Activated T-cell treated with anti-CD3 and anti-CD28 coated beads, Interleukin-2, amount 50 U/mL, for 24 hours (primary cell): ENCODE measurements at places on chromosomes 3 and 15.

DNA sequence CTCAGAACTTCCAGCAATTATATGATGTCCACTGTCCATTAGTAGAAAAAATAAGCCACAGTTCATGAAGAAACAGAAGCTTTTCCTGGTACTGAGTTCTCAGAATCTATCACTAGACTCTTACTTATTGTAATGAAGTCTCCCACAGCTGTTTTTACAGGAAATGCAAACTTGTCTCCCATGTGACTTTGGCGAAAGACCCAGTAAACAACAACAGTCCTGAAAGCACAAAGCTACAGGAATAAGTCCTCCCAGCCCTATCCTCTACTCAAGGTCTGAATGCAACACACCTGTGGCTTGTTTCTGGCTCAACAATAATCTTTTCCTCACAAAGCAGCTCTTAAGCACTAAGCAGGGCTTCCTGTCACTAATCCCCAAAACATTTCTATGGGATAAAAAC is 55.9 kb downstream of the EOMES start:
- no peak for DNase-seq

DNA sequence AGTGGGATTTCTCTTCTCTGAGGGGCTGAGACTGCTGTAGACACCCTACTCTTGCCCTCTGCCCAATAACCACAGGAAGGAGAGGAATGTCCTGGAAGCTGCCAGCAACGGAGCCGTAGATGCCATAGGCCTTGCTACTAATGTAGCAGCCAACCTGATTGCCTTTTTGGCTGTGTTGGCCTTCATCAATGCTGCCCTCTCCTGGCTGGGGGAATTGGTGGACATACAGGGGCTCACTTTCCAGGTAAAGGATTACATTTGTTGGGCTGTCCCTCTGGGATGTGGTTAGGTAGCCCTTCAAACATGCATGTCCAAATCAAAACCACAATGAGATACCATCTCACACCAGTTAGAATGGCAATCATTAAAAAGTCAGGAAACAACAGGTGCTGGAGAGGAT is 16.1 kb downstream of the SLC28A2 start:
- DNase-seq = no peak

- DNase-seq = no peak
Observed at GRCh38 chr15:90407871-90408317, 19.9 kb downstream of the IQGAP1 start.

- DNase-seq = no peak
Observed at GRCh38 chr3:13552857-13553652, 4.1 kb downstream of the FBLN2 start.

GRCh38 chr3:144424606-144425005 is 453.0 kb downstream of the DIPK2A start:
- no peak for DNase-seq

DNA sequence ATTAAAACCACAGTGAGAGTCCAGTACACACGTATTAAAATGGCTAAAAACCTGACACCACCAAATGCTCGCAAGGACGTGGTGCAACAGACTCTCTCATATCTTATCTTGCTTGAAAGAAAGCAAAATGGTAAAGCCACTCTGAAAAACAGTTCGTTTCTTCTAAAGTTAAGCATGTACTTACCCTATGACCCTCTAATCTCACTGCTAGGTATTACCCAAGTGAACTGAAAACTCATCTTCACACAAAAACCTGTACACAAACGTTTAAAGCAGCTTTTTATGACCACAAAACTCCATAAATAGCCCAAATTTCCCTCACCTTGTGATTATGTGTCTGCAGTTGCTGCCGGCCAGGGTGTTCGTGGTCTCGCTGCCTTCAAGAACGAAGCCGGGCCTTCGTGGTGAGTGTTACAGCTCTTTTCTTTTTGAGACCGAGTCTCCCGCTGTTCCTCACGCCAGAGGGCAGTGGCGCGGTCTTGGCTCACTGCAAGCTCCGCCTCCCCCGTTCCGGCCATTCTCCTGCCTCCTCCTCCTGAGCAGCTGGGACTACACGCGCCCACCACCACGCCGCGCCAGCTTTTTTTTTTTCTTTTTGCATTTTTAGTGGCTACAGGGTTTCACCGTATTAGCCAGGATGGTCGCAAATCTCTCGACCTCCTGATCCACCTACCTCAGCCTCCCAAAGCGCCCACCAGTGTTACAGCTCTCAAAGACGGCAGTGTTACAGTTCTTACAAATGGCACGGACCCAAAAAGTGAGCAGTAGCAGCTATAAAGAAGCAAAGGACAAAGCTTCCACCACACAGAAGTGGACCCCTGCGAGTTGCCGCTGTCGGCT is 165.4 kb downstream of the TJP1 start:
- DNase-seq = no peak

DNA sequence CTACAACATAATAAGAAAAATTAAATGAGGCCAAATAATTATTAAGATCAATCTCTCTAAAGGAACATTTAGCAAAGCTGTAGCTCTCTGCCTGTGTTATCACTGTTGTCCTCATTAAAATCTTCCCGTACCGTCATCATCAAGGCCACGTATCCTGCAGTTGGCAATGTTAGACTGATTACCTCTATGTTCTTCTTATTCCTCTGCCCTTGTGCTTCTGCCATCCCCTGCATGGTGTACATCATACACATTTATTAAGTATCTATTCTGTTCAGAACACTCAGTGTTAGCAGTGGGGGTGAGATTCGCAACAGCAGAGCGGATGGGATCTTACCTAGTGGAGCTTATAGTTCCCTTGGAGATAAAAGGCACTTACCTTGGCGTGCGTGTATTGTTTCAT is 12.8 kb downstream of the TPRG1 start:
- DNase-seq = no peak

GRCh38 chr3:184737063-184737462 is 25.2 kb upstream of the MAGEF1 start:
- DNase-seq = no peak

GRCh38 chr3:10715886-10716285 is 100.1 kb upstream of the SLC6A11 start:
- DNase-seq = no peak

DNA sequence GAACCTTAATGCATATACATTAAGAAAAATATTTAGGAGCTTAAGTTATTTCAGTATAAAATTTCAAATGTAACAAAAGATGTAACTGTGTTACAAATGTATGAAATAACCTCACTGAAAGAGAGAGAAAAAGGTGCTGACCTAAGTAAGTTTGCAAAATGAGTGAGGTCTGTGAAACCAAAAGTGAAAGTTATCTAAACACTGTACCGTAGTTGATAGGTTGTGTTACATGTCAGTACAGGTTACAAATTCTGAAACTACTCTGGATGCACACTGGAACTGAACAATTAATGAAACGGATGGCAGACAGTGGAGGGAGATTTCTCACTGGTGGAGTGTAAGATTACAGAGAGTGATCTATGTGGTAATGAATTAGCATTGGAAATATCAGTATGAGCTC is 420.7 kb downstream of the ZNF385D start:
- no peak for DNase-seq

DNA sequence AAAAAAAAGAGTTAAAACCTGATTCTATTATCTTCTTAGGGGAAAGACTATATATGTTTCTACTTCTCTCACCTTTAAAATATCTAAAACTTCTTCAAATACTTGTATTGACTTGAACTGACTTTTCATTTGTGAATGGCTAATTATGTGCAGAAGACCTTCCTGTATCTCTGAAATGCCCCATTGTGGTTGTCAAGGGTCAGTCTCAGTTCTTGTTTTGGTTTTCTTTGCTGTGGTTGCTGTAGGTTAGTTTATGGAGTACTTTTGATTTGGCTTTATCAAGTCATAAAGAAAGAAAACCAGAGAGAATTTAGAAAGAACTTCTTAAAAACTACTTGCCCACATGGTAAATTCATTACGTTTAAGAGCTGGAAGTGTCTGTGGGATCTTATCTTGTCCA is 345.3 kb upstream of the POU1F1 start:
- DNase-seq = no peak

- DNase-seq = no peak
Observed at GRCh38 chr3:59234884-59235633, 185.2 kb upstream of the CFAP20DC start.

DNA sequence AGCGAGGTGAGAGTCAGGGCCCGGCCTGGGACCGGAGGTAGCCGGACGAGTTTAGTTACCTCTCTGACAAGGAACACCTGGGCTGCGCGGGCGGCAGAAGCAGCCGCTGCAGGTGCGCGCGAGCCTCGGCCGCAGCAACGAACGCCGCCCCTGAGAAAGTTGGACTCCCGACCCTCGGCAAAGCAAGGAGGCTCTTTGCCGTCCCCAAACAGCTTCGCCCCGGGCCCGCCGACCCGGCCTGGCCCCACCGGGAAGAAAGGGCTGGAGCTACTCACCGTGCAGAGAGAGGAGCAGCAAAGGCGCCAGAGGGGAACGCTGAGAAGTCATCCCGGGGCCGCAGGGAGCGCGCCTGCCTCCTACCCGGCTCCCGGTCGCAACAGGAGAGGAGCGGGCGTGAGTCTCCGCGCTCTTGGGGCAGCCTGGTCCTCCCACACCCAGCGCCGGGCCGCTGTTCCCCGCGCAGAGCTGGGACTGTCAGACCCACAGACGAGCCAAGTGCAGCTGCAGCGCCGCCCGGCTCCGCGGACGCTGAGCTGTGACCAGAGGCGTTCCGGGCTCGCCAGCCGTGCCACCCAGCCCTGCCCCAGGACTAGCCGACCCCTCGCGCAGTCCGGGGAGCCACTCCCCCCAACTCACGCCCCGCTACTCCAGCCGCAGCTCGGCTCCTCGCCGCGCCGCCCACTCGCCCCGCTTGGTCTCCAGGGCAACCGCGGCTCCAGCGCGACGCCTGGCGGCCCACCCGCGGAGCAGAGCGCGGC is at the start of gene IGSF11:
Gene IGSF11, minus strand, starts transcription at position 591 of the 758 bp plus-strand sequence. Its CDS starts 264 bp downstream, at position 327.
- peak; percentile 81 for DNase-seq

GRCh38 chr15:90340345-90340744 is 11.7 kb upstream of the ZNF774 start:
- no peak for DNase-seq

- no peak for DNase-seq
Observed at GRCh38 chr3:63914312-63914711, 2.1 kb upstream of the SCAANT1 start.

GRCh38 chr3:46778101-46778500 is 60.4 kb upstream of the PRSS50 start:
- no peak for DNase-seq
